Mesenteric fat pad (tissue), 1 donor: ENCODE measurements at places on chromosomes 4 and X. TPM values are rescaled to one million over a fixed set of nuclear protein-coding genes. Genes with fewer than 3 reads are reported as not detected.

SERPINA7 gene
- not detected for total RNA-seq

PGM2 gene
- 20.6 TPM for total RNA-seq

ARSJ gene
- total RNA-seq: 2.4 TPM

DIPK2B gene
- total RNA-seq: 42.8 TPM

LGI2 gene
- total RNA-seq: 6.1 TPM

CCDC110 gene
- total RNA-seq: 0.19 TPM

CPLX1 gene
- 3.0 TPM for total RNA-seq

PPP1R2C gene
- total RNA-seq: not detected

MAP7D3 gene
- 30.0 TPM for total RNA-seq
